A549 treated with dexamethasone at 1 μM for 4 hours (cell line): ENCODE measurements at places on chromosomes 11 and 22. TPM values are rescaled to one million over a fixed set of nuclear protein-coding genes. Genes with fewer than 3 reads are reported as not detected.

The EXPH5 gene
- 0.05 to 0.06 TPM (median 0.05 TPM) in 4 of 5 replicates, not detected in the other for total RNA-seq

The CLTCL1 gene
- total RNA-seq = 4.0 to 5.8 TPM (median 4.9 TPM) in 5 replicates

The MRGPRX4 gene
- total RNA-seq = not detected in 5 replicates

The DENND5A gene
- total RNA-seq = 37.2 to 41.2 TPM (median 40.5 TPM) in 5 replicates

The FHIP1B gene
- 13.4 to 18.5 TPM (median 17.1 TPM) in 5 replicates for total RNA-seq

The VSIG10L2 gene
- total RNA-seq = not detected in 5 replicates

The MMP8 gene
- not detected in 5 replicates for total RNA-seq

The MS4A4A gene
- total RNA-seq = not detected in 5 replicates

The OR2AT4 gene
- total RNA-seq = not detected in 5 replicates

The FGF4 gene
- total RNA-seq = 0.03 to 0.09 TPM (median 0.04 TPM) in 3 of 5 replicates, not detected in the others

The NPAS4 gene
- total RNA-seq = 0.03 TPM in 1 of 5 replicates, not detected in the others

The SAA4 gene
- total RNA-seq = not detected in 5 replicates
